Prostate gland (tissue), 2 donors: ENCODE measurements at places on chromosomes 3 and 15. TPM values are rescaled to one million over a fixed set of nuclear protein-coding genes. Genes with fewer than 3 reads are reported as not detected.

Gene CHRNA5
- total RNA-seq = 1.9 TPM

Gene SECISBP2L
- 46.4 TPM for total RNA-seq

DNA sequence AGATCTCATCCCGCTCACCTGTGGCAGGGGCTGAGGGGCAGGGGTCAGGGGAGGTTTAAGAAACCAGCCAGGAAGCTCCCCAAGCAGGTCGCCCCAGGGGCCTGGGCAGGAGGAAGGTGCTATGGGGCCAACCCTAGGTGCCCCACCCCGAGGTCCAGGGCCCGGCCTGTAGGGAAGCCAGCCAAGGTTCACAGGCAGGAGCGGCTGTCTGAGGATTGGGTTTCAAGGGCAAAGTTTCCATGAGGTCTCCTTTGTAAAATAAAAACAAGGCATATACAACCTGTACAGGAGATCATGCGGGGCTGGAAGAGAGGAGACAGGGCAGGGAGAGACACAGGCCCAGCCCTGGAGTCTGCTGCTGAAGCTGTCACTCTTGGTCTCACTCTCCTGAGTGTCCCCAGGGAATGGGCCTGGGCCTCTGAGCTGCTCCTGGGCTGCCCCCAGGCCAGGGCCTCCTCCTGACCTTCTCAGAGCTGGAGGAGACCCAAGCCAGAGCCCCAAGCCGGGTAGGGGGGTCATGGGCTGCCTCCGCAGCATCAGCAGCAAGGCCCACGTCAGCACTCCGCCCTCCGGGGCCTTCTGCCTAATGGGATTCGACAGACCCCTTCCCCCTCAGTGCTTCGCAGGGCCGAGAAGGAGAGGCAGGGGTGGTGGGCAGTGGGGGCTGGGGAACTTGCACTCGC lies 5.5 kb downstream of the CPLX3 start:
- DNase-seq = no peak

DNA sequence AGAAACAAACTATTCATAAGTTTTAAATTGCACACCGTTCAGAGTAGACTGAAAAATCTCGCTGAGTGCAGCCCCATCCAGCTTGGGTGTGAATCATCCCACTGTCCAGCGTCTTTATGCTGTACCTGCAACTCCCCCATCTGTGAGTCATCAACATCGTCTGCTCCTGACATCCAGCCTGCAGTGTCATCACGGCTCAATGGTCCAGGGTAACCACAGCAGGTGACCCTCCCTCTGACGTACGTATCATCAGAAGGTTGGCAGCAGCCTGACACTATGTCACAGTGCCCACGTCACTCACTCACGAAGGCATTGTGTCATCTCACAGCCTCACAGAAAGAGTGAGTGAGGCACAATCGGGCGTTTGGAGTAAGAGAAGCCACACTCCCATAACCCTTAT lies 65.2 kb downstream of the TPRA1 start:
- no peak for DNase-seq

DNA sequence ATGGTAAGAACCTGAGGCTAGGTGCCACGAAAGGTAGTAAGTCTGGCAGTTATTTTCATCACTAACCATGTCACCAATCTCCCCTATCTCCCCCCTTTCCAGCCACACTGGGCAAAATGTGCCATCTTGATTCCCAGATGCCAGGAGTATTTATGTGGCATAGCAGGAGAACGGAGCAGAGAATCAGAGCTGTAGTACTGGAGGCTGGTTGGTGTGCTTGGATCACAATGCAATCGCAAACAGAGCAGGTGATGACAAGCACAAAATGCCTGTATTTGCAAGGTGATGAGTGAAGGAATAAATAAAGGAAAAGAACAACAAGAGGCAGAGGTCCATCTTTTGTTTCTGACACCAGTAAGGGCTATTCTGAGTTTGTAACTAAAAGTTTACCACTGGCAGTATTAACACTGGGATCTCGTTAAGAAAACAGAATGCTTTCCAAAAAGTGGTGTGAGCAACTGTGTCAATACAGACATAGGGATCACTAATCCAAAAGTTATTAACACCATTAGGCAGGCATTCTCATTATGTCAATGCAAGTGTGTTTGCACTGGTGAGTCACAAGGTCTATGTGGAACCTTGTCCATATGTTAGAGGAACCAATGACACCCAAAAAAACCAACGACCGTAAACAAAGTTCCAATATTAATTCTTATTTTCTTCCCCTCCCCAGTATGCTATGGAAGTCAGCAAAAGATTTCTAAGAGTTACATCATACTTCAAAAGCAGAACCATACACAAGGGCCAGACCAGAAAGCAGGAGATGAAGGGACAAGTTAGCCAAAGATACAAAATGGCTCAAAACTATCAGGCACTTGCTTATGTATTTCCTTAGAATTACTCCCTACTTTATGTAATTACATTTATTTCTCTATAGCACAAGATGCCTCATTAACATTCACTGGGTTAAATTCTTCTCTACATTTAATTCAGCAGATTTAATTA lies 556.6 kb downstream of the FOXP1 start:
- no peak for DNase-seq

- DNase-seq = no peak
Observed at GRCh38 chr3:154792828-154793227, 287.3 kb upstream of the MME start.

DNA sequence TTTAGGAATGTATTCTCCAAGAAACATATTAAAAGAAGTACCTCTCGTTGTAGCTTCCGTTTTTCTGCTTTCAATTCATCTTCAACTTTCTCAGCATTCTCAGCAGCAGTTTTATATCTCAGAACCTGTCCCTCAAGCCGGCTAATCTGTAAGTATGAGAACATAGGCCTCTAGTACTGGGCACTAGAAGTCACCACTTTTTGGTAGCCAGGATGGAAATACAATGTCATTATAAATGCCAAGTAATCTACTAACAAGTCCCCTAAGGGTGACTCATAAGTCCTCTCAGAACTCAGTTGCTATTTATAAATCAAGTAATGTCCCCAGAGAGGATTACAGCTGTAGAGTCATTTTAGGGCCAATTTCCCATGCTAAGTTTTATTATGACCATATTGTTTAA lies 61.1 kb downstream of the MLH1 start:
- DNase-seq = no peak

GRCh38 chr3:118127992-118128391 lies 906.7 kb downstream of the IGSF11 start:
- DNase-seq = no peak
